Caco-2 (cell line): ENCODE measurements at places on chromosomes 5 and 9.

DNA sequence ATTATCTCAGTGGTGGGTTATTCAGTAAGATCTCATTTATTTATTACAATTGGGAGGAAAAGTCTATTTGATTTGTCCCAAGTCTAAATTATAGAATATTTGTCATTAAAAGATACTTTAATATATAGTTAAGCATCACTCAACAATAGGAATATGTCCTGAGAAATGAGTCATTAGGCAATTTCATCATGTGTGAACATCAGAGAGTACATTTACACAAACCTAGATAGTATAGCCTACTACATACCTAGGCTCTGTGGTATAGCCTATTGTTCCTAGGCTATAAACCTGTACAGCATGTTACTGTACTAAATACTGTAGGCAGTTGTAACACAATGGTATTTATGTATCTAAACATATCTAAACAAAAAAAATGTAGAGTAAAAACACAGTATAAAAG, 135.0 kb upstream of the RASA1 start:
- no peak for DNase-seq

- DNase-seq: no peak
Measured at GRCh38 chr9:125472562-125472925, 210.9 kb downstream of the GAPVD1 start.

- no peak for DNase-seq
Measured at GRCh38 chr9:122329597-122329996, 41.2 kb upstream of the PTGS1 start.

- DNase-seq: peak; percentile 10
Measured at GRCh38 chr5:157143127-157143971, 684 bp upstream of the MED7 start.

GRCh38 chr5:156328766-156329165, 1.8 kb downstream of the SGCD start:
- DNase-seq: no peak

- DNase-seq: no peak
Measured at GRCh38 chr9:89044881-89045280, 53.6 kb downstream of the S1PR3 start.

DNA sequence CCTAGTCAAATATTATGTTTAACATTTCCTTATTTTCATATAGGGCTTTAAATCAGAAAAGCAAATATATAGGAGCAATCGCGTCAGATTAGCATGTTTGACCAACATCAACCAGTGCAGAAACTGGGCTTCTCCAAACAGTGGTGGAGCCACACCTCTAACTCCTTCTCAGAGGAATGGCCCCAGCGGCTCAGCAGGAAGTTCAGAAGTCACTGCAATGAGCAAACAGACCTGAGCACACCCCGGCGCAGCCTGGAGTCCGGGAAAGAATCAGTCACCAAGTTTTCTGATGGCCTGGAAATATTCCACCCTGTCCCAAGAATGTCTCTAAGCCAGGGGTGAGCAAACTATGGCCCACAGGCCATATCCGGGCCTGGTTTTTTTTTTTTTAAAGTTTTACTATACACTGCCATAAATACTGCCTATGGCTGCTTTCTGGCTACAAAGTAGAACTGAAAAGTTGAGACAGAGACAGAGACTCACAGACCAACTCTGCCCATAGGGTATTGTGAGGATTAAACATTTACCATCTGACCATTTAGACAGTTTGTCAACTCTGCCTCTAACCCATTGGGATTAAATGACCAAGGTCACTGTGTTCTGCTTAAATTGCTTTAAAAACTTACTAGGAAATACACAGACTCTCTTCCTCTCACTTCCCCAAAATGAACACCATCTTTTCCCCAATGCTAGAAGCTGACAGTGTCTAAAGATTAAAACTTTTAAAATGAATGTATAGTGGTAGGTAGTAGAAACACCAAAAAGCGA, 5.4 kb downstream of the GOLM1 start:
- DNase-seq: peak; percentile 94

DNA sequence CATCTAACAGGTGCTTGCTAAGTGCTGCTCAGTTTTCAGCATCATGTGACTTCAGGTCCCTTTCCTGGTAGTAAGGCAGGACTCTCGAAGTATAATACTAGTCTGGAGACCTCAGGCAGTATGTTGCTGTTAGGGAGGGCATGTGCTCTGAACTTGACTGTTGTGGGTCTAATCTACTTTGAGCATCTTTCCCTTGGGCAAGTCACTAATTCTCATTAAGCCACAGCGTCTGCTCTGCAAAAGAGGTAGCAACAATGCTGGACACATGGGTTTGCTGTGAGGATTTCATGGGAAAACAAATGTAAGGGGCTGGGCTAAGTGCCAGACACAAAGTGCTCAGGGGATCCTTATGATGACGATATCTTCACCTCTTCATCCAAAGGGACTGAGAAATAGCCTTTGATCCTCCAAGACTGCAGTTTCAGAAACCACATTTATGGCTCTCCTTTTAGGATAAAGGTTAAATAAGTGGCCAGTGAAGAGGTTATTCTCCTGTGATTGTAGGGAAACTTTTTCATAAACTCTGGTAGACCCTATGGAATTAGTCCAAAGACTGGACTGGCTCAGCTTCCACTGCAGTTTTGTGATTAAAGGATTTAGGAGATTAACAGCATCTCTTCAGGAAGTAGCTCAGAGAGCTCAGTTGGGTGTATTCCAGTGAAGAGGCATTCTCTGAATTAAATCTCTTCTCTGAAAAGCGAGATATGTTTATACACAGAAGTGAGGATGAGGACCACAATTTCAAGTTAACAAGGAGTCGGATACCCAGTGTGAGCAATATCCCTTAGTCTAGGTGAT, 216.6 kb downstream of the SGCD start:
- no peak for DNase-seq

DNA sequence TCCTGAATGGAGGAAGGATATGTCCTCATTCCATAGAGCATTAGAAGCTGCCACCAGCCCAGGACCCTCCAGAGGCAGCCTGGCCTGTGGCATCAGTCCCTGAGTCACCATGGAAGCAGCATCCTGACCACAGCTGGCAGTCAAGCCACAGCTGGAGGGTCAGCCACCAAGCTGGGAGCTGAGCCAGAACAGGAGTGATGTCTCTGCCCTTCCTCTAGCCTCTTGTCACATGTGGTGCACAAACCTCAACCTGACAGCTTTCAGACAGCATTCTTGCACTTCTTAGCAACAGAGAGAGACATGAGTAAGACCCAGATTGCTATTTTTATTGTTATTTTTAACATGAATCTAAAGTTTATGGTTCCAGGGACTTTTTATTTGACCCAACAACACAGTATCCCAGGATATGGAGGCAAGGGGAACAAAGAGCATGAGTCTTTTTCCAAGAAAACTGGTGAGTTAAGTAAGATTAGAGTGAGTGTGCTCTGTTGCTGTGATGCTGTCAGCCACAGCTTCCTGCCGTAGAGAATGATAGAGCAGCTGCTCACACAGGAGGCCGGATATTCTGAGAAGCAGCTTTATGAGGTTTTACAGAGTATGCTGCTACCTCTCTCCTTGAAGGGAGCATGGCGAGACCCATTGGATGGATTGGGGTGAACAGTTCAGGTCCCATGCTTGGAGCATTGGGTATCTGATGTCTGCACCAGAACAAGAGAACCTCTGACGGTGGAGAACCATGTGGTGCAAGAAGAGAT, 13.0 kb upstream of the CYFIP2 start:
- no peak for DNase-seq

DNA sequence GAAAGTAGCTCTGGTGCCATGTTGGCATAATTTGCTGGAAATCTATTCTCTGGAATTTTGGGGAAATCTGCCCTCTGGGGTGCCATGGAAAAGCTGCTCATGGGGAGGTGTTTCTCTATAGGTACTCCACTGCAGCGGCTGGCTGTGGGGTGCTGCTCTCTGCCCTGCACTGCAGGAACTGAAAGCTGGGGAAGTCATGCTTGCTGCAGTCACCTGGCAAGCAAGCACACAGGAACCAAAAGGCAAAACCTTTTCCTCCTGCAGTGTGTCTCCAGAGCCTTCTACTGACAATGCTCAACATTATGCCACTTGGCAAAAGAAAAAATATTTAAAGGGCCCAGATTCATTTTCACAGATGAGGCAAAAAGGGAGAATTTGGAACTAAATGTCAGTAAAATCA, 25.8 kb upstream of the CARNMT1 start:
- DNase-seq: no peak

DNA sequence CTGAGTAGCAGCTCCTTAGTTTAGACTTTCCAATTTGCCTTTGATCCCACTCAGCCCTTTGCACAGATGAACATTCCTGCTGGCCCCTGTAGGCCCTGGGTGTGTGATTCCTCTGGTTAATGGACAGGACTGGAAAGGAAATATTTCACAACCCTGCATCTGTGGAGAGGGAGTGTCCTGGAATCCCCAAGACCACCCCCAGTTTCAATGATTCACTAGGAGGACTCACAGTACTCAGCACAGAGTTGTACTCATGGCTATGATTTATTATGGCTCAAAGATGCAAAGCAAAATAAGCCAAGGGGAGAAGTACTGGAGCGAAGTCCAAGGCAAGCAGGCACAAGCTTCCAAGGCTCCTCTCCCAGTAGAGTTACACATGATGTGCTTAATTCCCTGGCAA, 42.4 kb upstream of the TJP2 start:
- peak; percentile 42 for DNase-seq

GRCh38 chr9:89372230-89372816, 54.0 kb downstream of the SECISBP2 start:
- no peak for DNase-seq

- no peak for DNase-seq
Measured at GRCh38 chr5:59548807-59549357, 344.6 kb downstream of the PDE4D start.

DNA sequence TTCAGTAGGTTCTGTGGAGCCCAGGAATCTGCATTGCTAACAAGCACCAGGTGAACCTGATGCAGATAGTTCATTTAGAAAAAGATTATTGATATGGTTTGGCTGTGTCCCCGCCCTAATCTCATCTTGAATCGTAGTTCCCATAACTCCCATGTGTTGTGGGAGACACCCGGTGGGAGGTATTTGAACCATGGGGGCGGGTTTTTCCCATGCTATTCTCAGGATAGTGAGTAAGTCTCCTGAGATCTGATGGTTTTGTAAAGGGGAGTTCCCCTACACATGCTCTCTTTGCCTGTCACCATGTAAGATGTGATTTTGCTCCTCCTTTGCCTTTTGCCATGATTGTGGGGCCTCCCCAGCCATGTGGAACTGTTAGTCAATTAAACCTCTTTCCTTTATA, 212.0 kb downstream of the RAB3C start:
- DNase-seq: peak; percentile 7

DNA sequence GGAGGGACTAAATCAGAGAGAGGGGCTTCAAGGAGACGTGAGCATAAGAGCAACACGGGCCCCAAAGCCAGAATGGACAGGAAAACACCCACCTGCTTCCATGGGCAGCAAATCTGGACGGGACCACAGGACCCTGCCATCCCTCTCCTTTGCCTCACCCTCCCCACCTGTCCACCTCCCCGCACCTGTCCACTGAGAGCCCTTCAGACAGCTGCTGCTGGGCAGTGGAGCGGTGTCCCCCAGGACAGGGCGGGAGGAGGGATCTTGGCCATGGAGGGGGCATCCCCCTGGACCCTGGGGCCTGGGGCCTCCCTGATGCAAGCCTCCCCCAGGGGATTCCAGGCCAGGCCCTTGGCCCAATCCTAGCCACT, 2.6 kb downstream of the CCDC183 start:
- DNase-seq: no peak

DNA sequence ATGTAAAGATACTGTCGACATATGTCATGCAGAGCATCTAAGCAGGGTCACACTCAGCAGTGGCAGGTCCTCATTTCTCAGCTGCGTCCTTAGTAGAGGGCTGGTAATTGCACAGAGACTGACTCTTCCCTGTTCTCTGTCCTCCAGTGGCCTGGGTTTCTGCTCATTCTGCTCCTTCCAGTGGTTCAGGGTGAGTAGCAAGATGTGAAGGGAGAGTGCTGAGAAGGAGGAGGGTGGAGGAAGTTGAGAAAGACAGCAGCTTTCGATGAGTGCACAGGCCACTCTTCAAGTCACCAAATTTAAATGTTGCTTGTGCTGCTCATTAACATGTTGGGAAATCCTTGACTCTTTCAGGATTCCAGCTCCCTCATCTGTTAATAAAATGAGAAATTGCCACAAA, 203.9 kb downstream of the FBXL7 start:
- DNase-seq: no peak

- peak; percentile 87 for DNase-seq
Measured at GRCh38 chr5:150522504-150523414, 14.8 kb downstream of the NDST1 start.

- DNase-seq: no peak
Measured at GRCh38 chr5:126619781-126620180, 19.0 kb downstream of the PHAX start.

GRCh38 chr5:57862942-57863341, 380.3 kb upstream of the ACTBL2 start:
- no peak for DNase-seq

- no peak for DNase-seq
Measured at GRCh38 chr5:154205441-154206117, 15.0 kb downstream of the GALNT10 start.

GRCh38 chr5:116524966-116525365, 49.7 kb downstream of the SEMA6A start:
- DNase-seq: no peak

DNA sequence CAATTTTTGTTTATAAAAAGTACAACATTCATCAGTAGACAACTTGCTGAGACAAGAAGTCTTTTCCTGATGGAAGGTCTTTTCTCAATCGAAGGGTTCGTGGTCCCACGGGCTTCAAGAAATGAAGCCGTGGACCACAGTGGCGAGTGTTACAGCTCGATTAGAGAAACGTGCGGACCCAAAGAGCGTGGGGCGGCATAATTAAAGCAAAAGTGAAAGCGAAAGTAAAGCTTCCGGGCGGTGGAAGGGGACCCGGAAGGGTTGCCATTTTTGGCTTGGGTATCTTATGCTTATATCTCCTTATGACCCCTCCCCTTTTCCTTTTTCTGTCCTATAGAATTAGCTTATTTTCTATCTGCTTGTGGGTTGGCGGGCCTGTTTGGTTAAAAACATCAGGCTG, 2309.4 kb upstream of the ACO1 start:
- no peak for DNase-seq

GRCh38 chr5:78526049-78526525, 122.5 kb downstream of the LHFPL2 start:
- DNase-seq: no peak

- no peak for DNase-seq
Measured at GRCh38 chr9:7819984-7820383, 20.4 kb upstream of the DMAC1 start.

- no peak for DNase-seq
Measured at GRCh38 chr5:90571147-90571773, 12.7 kb downstream of the ADGRV1 start.

- no peak for DNase-seq
Measured at GRCh38 chr9:115058684-115059315, 59.2 kb downstream of the TNC start.

- no peak for DNase-seq
Measured at GRCh38 chr5:57839025-57839424, 356.4 kb upstream of the ACTBL2 start.

- no peak for DNase-seq
Measured at GRCh38 chr9:87628346-87628745, 97.6 kb upstream of the CTSL start.

GRCh38 chr9:113474360-113475028, 11.0 kb downstream of the RGS3 start:
- DNase-seq: no peak
